ENCODE measurements at places on chromosomes 3 and 15.

DNA sequence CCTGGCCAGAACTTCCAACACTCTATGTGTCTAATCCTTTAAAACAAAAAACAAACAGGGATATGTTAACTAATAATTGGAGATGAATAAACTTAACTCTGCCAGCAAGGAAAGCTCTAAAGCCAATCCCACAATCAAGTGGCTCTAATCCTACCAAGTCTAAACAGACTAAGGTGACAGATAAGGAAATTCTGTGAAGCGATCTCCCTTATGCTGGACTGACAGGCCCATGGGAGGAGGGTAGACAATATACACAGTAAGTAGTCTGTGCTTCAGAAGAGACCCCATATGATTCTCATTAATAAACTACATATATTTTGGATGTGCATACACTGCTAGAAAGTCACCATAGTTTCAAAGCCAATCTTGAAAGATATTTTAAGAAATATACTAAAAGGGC lies 10.1 kb downstream of the VPS13C start:
- no peak for DNase-seq

DNA sequence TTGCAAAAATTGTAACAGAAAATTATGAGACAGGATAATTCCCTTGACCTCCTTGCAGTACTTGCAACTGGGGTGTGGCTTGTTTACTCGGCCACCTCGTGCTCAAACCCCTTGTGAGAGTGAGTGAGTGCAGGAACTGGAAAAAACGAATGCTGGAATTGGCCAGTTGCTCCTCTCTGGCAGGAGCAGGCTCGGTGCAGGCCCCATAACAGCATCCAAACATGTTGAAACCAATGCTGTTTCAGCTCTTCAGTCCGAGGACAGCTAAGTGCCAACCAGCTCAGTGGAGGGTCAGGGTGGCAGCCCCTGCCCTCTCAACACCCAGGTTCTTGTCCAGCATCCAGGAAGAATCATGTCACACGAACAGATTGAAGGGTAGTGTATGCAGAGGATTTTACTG lies 36.9 kb downstream of the METTL6 start:
- no peak for DNase-seq

DNA sequence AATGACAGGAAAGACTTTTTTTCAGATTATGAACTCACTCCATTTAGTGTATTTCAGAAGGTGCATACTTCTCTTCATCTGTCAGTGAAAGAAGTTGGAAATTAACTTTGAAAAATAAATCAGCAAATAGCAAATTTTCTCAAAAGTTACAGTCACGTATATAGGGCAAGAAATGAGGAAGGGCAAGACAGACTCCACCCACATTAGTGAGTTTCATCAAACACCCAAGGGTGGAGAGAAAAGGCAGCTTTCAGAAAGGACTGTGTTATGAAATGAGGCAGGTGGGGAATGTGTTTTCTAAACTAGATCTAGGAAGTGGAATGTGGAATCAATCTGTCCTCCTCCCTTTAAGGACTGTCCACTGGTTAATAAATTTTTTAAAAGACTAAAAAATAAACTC lies 2.9 kb downstream of the SLC22A13 start:
- no peak for DNase-seq

DNA sequence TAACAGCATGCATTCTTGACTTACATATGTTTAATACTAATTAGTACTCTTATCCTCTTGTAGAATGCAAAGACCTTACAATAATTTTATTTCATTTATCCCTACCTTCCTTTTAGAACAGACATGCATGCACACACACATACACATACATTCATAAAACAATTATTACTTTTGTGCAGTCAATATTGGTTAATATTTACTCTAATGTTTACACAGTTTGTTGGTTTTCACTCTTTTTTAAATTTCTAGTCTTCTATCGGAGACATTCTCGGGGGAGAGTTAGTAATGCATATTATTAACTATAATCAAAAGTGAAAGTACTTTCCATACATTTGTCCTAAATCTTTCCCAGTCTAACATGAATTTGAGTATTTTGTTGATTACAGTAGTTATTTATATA lies 317.7 kb upstream of the DPH6 start:
- DNase-seq = no peak

- no peak for DNase-seq
Observed at GRCh38 chr3:40299130-40299720, 10.3 kb upstream of the EIF1B start.

- DNase-seq = no peak
Observed at GRCh38 chr15:31004220-31004733, 12.8 kb upstream of the MTMR10 start.

DNA sequence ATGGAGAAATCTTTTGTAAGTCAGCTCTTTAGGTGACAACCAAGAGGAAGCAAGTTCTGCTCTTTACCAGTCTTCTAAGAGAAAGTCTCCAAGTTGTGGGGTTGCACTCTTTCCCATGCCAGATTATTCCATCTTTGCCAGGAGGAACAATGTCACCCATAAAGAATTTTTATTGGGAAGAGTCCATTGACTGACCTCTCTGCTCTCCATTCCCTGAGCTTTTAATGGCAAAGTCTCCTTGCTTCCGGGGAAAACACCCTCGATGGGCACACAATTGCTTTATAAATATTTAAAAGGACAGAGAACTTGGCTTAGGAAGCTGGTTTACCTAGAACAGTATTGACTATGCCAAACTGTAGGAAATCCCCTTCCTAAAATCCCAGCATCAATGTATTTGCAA lies 19.9 kb upstream of the UBE2E1 start:
- DNase-seq = no peak

- no peak for DNase-seq
Observed at GRCh38 chr3:143366672-143367071, 247.1 kb downstream of the CHST2 start.

DNA sequence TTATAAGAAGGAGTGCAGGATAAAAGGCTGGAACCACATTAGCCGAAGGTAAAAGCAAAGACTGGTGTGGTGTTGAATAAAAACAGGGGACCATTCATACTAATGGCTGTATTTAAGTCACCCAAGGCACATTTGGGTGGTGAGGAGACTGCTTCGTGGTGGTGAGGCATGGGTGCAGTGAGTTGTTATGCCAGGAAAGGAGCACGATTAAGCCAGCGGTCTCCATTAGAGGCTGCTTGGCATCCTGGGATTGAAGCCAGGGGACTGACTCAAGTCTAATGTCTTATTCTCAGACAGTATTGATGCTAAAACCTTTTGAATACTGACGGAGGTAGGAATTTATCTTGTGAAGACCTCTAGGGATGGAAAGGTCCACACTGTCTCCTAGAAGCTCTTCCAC lies 21.9 kb downstream of the FEM1B start:
- DNase-seq = no peak

DNA sequence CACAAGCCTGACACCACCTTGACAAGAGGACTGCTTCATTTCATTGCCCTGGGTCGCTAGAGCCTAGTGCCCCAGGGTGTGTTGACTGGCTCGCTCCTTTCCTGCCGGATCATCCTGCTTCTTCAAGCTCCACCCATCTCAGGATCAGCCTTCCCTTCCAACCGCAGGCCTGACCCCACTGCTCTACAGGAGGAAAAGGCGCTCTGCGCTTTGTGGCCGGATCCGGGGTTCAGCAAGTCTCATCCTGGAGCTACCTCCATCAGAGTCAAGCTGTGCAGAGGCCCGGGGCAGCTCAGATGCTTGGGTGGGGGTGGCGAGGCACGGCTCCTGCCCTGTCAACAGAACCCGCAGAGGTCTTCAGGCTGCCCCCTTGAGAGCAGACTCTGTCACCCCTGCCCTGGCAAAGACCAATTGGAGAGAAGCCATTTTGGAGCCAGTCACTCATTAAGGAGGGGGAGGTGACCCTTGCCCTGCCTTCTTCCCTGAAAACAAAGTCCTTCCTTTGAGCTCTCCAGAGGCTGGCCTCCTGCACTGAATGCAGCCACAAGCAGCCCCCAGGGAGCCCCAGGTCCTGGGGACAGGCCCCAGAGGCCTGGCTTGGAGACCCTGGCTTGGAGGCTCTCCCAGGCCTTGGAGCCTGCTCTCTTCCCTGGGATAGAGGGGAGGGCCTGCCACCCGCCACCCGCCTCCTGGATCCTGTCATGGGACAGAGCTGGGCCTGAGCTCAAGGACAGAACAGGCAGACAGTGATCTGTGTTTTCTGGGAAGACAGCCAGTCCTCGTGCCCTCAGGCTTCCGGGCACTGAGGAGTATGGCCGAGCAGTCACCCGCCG lies 80.3 kb downstream of the CPN2 start:
- DNase-seq = no peak

GRCh38 chr3:4533489-4534443 lies 40.6 kb downstream of the ITPR1 start:
- DNase-seq = no peak

DNA sequence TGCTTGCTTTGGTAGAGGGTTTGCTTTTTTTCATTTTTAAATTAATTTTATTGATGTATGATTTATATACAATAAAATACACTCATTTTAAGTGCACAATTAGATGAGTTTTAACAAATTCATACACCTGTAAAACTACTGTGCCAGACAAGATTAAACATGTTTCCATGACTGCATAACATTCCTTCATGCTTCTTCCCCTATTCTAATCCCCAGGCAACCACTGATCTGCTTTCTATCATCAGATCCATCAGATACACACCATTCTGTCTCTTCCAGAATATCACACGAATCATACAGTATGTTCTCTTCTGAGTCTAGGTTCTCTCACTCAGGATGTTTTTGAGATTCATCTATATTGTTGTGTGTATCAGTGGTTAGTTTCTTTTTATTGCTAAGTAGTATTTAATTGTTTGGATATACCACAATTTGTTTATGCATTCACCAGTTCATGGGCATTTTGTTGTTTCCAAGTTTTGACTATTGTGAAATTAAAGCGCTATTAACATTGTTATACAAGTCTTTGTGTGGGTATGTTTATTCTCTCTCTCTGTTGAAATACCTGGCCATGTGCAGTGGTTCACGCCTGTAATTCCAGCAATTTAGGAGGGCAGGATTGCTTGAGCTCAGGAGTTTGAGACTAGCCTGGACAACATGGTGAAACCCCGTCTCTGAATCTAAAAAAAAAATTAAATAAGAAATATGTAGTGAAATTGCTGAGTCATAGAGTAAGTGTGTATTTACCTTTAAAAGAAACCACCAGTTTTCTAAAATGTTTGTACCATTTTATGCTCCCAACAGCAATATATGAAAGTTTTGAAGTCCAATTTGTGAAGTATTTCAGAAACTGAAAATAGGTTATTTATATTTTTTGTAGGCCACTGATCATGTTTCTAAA lies 7.0 kb upstream of the TFG start:
- DNase-seq = no peak

GRCh38 chr15:64443747-64444621 lies 16.4 kb upstream of the ZNF609 start:
- no peak for DNase-seq

DNA sequence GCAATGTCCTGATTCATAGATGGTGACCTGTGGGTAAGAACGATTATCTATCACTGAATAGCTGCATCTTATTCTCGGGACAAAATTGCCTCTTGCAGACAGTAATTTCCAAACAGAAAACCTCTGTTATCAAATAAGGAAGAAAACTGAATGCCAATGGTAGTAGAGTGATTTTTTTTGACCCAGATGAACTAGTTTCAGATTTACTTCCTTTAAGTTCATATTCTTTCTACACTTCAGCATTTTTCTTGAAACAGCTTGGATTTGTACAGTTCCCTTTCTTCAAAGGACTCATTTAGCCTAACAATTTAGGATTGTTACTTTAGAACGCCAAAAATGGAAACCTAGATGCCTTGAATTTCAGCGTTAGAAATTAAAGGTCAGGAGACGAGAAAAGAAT lies 14.6 kb downstream of the ETV5 start:
- no peak for DNase-seq

- no peak for DNase-seq
Observed at GRCh38 chr3:172068977-172069376, 29.6 kb downstream of the FNDC3B start.

DNA sequence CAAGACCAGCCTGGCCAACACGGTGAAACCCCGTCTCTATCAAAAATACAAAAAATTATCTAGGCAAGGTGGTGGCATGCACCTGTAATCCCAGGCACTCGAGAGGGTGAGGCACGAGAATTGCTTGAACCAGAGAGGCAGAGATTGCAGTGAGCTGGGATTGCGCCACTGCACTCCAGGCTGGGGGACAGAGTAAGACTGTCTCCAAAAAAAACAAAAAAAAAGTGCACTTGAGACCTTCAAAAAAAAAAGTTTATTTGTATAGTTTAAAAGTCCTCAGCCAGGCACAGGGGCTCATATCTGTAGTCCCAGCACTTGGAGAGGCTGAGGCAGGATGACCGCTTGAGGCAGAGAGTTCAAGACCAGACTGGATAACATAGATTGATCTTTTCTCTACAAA lies 2.1 kb downstream of the PBRM1 start:
- DNase-seq = no peak

DNA sequence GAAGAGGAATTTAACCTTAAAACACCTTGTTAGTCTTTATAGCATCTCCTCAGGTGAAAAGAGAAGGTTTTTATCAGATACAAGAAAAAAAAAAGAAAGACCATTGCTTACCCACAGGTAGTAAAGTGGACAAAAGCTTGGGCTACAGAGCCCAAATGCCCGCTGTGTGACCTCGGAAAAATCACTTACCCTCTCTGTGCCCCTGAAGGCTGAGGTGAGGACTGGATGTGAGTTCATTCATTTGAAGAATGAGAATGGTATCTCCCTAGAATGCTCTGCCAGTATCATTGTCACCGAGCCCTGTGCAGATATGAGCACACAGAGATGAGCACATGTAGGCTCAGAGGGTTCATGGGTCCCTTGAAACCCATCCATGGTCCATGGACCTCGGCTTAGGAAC lies 17.6 kb upstream of the FAM240A start:
- no peak for DNase-seq

- DNase-seq = no peak
Observed at GRCh38 chr15:81942655-81943195, 103.1 kb downstream of the MEX3B start.

- DNase-seq = no peak
Observed at GRCh38 chr3:170852324-170852723, 17.7 kb downstream of the RPL22L1 start.

GRCh38 chr3:177977381-177978158 lies 558.7 kb upstream of the KCNMB2 start:
- no peak for DNase-seq

DNA sequence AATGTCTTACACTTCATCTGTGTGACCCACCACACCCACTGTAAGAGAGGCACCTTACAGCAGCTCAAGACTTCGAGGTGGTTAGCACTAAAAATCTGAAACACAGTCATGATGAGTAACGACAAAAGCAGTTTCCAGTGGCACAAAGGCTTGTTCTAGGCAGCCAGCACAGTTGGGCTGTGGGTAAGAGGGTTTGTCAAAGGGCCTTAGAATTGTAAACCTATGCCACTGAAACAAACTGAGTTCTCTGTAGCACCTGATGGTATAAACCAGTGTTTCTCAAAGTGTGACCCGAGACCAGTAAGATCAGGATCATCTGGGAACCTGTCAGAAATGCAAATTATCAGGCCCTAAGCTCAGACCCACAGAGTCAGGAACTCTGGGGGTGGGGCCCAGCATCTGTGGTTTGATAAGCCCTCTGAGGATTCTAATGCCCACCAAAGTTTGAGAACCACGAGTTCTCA lies 36.5 kb downstream of the DAPK2 start:
- peak; percentile 27 for DNase-seq

DNA sequence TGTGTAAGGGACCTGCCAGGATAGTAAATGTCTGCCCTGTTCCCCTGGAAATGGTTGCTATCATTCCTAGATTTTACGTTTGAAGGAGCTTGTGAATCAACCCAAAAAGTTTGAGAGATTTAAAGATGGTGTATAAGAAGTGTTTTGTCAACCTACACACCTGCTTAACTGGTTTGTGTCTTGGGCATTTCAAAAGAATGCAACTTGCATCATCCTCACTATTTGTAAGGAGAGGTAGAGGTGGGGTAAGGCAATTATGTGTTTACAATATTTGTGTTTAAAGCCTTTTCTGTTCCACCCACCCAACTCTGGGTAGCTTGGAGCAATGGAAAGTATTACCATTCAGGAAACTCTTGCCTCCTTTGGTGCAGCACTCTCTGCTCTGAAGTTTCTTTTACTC lies 314.2 kb upstream of the RARB start:
- no peak for DNase-seq
